ENCODE measurements at places on chromosomes 6 and 20. TPM values are rescaled to one million over a fixed set of nuclear protein-coding genes. Genes with fewer than 3 reads are reported as not detected.

The RNF8 gene
- 11.1 TPM for polyA plus RNA-seq

The RAB32 gene
- 2.5 TPM for polyA plus RNA-seq

The CEP43 gene
- 3.7 TPM for polyA plus RNA-seq

DNA sequence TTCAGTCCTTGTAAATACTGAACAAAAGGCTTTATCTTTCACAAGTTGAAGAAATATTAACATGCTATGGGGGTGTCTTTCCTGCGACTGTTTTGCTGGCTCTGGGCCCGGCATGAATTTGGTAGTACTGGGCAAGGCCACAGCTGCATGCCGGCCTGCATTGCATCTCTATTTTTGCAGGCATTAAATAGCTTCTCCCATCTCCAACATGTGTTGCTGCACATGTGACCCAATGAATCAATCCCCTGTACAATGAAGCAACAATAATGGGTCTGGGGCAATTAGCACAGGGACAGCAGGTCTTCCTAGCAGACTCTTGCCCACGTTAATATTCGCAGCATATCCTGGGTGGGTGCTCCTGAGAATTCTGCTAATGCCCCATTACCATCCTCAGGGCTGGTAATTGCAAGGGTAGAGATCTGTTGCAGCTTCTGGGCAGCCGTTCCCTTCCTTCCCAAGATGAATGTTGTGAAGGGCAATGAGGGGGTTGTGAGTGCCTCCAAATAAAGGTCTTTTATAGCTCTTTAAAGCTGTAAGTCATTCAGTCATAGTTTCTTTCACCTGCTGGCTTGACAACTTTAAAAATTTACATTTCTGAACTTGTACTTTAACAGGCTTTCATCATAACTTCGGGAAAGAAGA lies 24.3 kb upstream of the CDYL start:
- DNase-seq = no peak

DNA sequence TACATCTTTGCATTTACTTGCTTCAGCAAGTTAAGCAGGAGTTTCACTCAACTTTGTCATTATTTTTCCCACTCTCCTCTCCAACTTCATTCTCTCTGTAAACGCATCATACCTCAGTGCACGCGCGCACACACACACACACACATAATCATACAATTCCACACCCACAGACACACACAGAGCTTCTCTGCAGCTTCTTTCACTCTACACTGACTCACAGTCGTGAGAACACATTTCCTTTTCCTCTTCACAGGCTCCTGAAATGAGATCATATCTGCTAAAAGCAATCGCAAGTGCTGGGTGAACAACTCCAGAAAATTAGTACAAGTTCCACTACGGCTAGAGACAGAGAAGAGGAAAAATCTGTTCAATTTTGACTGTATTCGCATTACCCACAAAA lies 215.4 kb downstream of the PTPRT start:
- no peak for DNase-seq
